ENCODE measurements at places on chromosomes 2 and 18.
A peak's percentile ranks its signal among the peaks of the same experiment; 100 is the strongest.

DNA sequence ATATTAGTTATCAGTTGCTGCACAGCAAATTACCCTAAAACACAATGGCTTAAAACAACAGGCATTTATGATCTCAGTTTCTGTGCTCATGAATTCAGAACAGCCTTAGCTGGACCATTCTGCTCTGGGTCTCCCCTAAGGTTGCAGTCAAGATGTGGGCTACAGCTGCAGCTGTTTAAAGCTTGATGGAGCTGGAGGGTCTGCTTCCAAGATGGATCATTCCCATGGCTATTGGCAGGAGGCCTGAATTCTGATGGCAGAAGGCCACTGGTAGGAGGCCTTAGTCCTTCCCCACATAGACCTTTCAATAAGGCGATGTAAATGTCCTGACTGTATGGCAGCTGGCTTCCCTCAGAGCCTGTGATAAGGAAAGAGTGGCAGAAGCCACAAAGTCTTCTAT lies 118.6 kb upstream of the SERPINE2 start:
- peak; percentile 77 for DNase-seq

DNA sequence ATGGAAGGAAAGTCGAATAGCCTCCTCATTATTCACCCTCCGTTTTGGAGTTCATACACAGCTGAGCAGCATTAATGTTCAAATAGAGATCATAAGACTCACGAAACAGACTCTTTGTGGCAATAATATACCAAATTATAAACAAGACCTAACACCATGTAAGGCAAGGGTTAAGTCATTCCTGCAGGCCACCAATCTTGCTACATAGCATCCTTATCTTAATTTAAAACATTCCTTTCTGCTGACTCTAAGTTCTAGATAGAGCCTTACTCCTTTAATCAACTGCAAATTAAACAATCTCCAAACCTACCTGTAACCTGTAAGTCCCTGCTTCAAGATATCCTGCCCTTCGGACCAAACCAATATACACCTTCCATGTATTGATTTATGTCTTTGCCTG lies 178.0 kb downstream of the PDE11A start:
- DNase-seq = no peak

- no peak for DNase-seq
These were observed 1815.6 kb upstream of the LRRTM1 start for GRCh38 chr2:82120115-82120514.

- no peak for DNase-seq
These were observed 788.0 kb upstream of the GYPC start for GRCh38 chr2:125867908-125868307.

DNA sequence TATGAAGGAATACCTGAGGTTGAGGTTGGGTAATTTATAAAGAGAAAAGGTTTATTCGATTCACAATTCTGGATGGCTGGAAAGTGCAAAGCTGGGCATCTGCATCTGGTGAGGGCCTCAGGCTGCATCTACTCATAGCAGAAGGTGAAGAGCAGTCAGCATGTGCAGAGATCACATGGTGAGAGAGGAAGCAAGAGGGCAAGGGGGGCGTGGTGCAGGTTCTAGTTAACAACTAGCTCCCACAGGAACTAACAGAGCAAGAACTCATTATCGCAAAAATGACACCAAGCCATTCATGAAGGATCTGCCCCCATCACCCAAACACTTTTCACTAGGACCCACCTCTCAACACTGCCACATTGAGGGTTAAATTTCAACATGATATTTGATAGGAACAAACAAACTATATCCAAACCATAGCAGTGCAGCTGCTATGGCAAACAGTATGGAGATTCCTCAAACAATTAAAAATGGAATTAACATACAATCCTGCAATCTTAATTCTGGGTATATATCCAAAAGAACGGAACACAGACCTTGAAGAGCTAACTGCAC lies 72.8 kb upstream of the LDLRAD4 start:
- DNase-seq = no peak

GRCh38 chr2:68720665-68721064 lies 13.9 kb upstream of the ARHGAP25 start:
- DNase-seq = no peak

DNA sequence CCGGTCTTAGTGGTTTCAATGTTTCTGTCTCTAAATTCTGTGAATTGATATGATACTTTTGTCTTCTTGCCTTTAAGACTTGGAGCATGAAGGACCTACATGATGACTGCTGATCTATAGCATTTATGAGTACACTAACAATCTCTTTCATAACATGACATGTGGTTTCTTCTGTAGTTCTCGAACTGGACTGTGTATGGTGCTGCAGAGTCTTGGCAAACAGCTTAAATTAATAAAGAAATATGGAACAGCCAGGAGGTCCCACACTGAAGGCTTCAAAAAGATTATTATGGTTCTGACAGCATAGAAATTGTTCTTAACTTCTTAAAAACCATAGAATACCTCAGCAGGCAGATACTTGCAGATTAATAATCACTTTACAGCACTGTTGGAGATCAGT lies 145.0 kb downstream of the DCC start:
- no peak for DNase-seq

DNA sequence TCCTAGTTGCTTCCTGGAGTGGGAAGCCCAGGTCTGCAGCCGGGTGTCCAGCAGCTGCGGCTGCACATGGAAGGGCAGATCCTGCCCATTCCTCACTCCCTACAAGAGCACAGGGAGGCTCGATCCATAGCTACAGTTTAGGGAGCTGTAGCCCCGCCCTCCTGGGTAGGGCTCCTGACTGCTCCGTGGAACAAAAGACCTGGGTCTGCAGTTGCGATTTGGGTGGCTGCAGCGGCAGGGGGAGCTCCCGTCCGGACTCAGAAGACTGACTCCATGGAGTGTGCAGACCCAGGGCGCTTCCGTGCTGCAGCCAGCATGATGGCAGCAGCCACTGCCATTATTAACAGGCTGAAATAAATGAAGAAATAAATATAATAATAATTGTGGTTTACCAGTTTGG lies 157.3 kb downstream of the CTNNA2 start:
- no peak for DNase-seq

DNA sequence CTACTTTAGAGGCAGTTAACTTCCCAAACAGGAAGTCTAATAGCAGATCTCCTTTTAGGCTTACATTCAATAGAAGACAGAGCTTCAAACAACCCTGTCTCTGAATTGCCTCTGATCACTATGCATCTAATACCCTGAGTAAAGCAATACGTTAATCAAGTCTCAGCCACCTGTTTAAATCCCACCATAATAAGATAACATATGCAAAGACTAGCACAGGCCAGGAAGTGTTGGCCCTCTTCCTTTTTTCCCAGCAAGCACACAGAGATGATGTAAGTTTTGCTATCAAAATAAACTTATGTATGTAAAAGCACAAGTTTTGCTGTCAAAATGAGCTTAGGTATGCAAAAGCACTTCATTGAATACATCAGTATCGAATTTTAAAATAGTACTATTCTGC lies 385.5 kb downstream of the RND3 start:
- no peak for DNase-seq

DNA sequence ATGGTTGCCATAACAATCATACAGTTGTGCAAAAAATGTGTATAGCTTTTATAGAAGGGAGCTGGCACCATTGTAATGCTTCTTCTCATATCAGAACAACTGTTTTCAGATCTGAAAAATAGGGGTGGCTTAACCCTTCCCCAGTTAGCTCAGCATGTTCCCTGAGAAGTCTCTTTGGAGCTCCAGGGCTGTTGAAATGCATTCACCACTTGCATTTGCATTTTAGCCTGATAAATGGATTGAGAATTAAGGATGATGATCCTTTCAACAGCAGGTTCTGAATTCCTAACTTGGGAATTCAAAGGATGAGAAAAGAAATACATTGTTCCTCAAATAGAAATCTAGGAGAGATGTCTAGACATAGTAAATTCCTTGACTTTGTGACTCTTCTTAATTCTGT lies 181.7 kb upstream of the ALPP start:
- no peak for DNase-seq

DNA sequence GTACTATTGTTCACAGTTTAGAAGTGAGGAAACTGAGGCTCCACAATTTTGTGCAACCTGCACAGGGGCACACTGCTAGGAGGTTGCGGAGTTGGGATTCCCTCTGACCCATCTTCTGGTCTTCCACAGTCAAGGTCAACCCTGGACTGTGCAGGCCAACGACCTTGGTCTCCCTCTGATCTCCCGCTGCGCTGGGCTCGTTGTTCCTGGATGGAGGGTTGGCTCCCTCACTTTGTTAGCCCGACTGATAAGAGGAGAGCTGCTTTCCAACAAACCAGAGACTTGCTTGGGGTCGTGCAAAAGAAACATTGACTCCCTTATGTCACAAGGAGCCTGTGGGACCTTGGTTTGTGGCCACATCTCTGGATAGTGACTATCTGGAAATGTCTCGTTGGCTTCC lies 187.6 kb downstream of the MYCN start:
- no peak for DNase-seq

DNA sequence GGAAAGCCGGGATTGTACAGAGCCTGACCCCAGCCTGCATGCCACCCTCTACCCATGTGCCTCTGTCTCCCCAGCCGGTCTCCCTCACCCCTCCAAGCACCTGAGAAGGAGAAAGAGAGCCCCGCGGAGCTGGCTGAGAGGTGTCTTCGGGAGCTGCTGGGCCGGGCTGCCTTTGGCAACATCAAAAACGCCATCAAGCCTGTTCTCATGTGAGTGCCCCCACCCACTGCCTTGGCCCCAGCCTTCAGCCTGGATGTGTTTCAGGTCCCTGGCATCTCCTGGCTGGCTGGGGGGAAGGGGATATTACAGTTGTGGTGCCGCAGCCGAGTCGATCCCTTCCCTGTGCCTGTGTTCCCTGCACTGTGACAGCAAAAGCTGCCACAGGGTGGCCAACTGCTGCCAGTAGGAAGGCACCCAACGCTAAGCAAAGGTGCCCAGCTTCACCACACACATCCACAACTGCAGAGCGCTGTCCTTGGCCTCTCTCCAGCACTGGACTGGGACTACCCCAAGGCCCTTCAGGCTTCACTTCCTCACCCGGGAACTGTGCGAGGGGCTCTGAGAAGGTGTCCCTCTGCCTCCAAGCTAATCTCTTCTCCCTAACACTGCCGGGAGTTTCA lies 38.4 kb downstream of the POMC start:
- DNase-seq = no peak

GRCh38 chr2:146131785-146132184 lies 1611.9 kb upstream of the ZEB2 start:
- no peak for DNase-seq

GRCh38 chr18:42719221-42719620 lies 396.3 kb downstream of the RIT2 start:
- no peak for DNase-seq

GRCh38 chr18:54229421-54230059 lies 5.1 kb upstream of the MBD2 start:
- no peak for DNase-seq

DNA sequence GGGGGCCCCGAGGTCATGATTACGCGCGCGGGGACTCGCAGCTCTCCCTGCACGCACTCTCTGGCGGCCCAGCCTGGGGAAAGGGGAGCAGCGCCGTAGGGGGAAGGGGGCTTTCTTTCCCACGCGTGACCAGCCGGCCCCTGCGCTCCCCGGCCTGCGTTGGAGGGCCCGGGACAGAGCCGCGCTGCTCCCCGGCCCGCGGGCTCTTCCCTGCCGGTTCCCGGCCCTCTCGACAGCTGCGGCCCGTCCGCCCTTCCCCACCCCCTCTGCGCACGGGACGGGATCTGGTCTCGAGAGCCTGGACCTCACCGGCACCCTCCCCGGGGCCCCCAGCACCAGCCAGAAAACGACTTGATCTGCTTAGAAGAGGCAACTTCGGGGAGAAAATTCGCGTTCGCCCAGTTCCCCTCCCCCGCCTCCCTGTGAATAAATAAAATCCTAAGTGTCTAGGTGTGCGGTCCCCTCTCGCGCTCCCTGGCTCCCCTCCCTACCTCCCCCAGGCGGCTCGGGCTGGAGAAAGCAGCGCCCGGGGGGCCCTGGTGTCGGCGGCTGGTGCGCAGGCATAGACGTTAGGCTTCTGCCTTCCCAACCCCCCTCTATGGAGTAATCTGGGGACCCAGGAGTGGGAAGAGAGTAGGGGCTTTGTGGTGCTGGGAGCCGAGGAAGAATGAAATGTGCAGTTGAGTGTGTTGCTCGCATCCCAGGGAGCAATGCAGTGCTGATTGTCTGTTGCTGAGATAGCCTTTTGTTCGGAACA lies 803 bp upstream of the FIGN start:
- peak; percentile 62 for DNase-seq

DNA sequence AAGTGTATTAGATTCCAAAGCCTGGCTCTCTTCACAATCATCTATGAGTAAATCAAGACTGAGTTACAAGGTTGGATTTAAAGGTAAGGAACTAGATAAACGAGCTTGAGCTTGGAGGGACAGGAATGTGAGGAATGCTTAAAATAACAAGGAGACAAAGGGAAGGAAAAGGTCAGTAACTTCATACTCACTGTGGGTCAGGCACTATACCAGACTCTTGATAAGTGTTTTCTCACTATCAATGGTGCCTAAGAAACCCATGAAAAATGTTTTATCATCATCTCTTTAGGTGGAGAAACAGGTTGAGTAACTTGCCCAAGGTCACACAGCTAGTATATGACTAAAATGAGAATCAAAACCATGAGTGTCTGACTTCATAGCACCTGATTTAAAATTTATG lies 212.1 kb downstream of the CDH2 start:
- DNase-seq = no peak

GRCh38 chr18:33720133-33720532 lies 142.1 kb downstream of the ASXL3 start:
- no peak for DNase-seq

DNA sequence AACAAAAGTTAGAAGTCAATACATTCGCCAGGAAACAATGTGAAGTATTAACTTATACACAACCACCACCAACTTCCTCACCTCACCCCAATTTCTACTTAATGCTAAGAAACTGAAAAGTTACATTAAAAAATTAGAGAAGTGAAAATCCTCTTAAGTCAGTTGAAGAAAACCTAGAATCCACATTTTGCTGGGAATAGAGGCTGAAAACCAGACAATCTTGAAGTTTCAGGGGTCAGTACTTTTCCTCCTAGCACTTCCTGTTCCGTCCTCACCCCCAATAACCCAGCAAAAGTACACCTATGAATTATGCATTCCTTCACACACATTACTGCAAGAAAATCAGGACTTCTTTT lies 6.3 kb downstream of the YES1 start:
- no peak for DNase-seq

GRCh38 chr2:65456886-65457285 lies 24.5 kb upstream of the SPRED2 start:
- no peak for DNase-seq

- DNase-seq = no peak
These were observed 12.4 kb downstream of the ATOH8 start for GRCh38 chr2:85766229-85766628.

DNA sequence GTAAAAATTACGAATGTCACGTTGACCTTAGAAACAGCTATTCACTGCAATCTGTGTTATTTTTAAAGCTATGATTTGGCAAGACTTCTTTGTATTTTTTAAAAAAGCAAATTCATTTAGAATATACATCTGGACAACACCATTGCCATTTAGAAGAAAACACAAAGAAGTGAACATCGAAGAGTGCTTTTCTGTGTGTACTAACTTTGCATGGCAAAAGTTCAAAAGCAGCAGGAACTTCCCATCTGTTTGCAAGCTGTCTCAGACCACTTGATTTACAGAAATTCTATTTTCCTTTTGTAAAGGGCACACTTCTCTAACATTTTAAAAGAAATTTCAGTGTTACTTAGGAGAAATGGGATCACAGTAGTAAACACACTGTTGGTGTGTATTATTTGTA lies 145.9 kb downstream of the CALCRL start:
- no peak for DNase-seq
